Neuronal stem cell (in vitro differentiated cells): ENCODE measurements at places on chromosomes 1 and 21.

DNA sequence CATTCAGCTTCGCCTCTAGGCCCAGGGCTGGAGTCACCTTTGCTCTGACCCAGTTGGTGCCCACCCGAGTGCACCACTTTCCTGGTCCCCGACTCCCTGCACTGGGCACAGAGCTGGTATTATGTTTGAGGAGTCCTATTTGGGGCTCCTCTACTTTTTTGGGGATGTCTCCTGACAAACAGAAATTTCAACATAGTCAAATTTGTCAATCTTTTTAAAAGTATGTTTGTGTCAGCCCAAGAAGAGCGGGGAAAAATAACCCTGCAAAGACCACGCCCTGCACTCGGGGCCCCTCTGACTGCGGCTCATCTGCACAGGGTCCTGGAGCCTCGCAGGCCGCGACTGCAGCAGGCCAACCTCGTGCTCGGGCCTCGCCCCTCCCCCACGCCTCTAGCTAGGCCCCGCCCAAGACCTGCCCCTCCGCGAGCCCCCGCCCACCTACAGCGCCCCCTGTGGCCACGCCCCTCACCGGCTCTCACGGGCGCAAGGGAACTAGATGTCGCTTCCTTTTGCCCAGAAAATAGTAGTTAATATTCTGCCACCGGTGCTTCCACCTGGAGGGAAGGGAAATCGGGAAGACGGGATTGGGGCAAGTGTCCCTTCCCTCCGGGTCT, 11.4 kb downstream of the FAM229A start:
- peak overlapping the region; percentile 84 for H3K4me3 ChIP-seq
- H3K36me3 ChIP-seq, result no peaks in the 10 kb centered on the region
- H3K4me1 ChIP-seq, result peaks cover 24% of the 10 kb centered on the region

- H3K4me3 ChIP-seq, result no peak overlapping the region
- H3K27ac ChIP-seq, result no peak overlapping the region
- no peaks in the 10 kb centered on the region for H3K4me1 ChIP-seq
- no peaks in the 10 kb centered on the region for H3K36me3 ChIP-seq
Observed at GRCh38 chr21:38241029-38241740, 15.6 kb upstream of the KCNJ15 start.

- no peak overlapping the region for H3K27ac ChIP-seq
- no peaks in the 10 kb centered on the region for H3K27me3 ChIP-seq
- H3K36me3 ChIP-seq, result peaks cover 44% of the 10 kb centered on the region
- no peaks in the 10 kb centered on the region for H3K4me1 ChIP-seq
- no peak overlapping the region for H3K4me3 ChIP-seq
Observed at GRCh38 chr1:180814258-180814657, 98.4 kb upstream of the KIAA1614 start.

DNA sequence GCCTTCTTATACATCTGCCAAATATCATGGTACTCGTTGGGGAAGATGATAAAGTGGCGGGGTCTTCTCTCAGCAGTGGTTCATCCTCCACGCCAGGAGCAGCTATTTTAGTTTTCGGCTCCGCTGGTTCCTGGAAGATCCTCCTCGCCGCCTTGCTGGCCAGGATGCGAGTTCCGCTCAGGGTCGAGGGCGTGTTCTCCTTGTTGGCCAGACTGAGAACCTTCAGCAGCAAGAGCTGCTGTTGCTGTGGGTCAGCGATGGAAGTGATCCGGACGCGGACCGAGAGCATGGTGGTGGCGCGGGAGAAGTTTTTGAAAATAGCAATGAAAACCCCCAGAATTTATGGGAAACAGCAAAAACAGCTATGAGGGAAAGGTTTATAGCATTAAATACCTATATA, 11.4 kb upstream of the CFAP126 start:
- H3K4me1 ChIP-seq, result no peaks in the 10 kb centered on the region
- no peaks in the 10 kb centered on the region for H3K36me3 ChIP-seq
- no peak for DNase-seq

GRCh38 chr1:184442260-184442659, 55.4 kb downstream of the C1orf21 start:
- no peak for DNase-seq
- no peak overlapping the region for H3K4me3 ChIP-seq
- H3K36me3 ChIP-seq, result no peaks in the 10 kb centered on the region
- no peak overlapping the region for H3K27ac ChIP-seq
- H3K27me3 ChIP-seq, result no peaks in the 10 kb centered on the region

DNA sequence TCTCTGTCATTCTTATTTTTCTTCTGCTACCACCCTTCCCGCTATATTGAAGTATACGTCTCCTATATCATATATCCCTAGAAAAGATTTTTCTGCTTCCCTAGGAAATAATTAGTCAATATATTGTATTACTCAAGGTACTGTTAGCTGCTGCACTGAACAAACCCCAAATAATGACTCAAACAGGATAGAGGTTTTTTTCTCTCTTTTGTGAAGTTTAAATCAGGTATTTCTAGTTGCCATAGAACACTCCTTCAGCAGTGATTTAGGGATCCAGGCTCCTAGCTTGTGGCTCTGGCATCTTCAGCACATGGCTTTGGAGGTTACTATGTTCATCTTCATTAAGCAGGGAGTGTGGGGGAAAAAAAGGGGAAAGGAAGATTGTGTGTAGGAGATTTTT, 18.1 kb downstream of the SYT14 start:
- H3K27me3 ChIP-seq, result no peaks in the 10 kb centered on the region
- no peak for DNase-seq
- no peak overlapping the region for H3K27ac ChIP-seq
- no peak overlapping the region for H3K4me3 ChIP-seq
- no peaks in the 10 kb centered on the region for H3K4me1 ChIP-seq
- no peaks in the 10 kb centered on the region for H3K36me3 ChIP-seq

DNA sequence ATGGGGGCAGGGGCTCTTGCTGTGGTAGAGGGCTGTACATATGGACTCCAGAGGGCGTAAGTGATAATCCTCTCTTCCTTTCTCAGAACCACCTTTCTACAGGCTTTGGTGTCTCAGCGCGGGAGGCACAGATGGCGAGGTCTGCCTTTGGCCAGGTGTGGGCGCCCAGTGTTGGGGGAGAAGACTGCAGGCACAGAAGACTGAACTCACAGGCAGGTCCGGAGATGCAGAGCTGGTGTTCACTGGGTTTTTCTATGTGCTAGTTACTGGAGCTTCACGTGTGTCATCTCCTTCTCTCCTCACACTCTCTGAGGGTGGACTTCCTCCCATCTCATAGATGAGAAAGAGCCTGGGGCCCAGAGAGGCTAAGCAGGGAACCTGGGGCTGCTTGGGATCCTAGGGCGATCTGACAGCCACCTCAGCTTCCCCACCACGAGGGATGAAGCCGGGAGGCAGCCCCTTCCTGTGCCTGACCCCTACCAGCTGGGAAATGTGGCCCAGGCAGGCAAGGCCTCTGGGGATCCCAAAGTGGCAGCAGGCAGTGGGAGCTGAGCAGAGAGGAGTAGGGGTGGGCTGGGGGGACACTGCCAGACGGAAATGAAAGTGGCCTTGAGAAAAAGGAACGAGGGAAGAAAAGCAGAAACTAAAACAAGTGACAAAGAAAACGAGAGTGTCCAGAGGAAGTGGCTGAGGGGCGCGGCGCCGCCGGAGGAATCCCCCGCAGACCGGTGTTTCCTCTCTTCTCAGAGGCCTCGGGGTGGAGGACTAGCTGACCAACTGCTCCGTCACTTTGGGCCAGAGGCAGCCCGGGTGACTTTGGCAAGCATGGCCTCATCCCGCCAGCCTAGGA, 191.6 kb downstream of the HIVEP3 start:
- no peaks in the 10 kb centered on the region for H3K27me3 ChIP-seq
- H3K36me3 ChIP-seq, result no peaks in the 10 kb centered on the region
- no peak for DNase-seq
- H3K4me3 ChIP-seq, result no peak overlapping the region
- no peaks in the 10 kb centered on the region for H3K4me1 ChIP-seq

- no peaks in the 10 kb centered on the region for H3K4me1 ChIP-seq
- no peaks in the 10 kb centered on the region for H3K36me3 ChIP-seq
- H3K4me3 ChIP-seq, result no peak overlapping the region
- H3K27me3 ChIP-seq, result no peaks in the 10 kb centered on the region
- H3K27ac ChIP-seq, result no peak overlapping the region
- DNase-seq, result no peak
Observed at GRCh38 chr21:35732788-35733187, 327.5 kb downstream of the SETD4 start.

GRCh38 chr1:238647877-238648276, 738.5 kb upstream of the CHRM3 start:
- peak; percentile 75 for DNase-seq
- H3K27me3 ChIP-seq, result no peaks in the 10 kb centered on the region
- peaks cover 3% of the 10 kb centered on the region for H3K4me1 ChIP-seq

GRCh38 chr1:213245260-213245910, 194.3 kb downstream of the RPS6KC1 start:
- no peak overlapping the region for H3K27ac ChIP-seq
- no peak overlapping the region for H3K4me3 ChIP-seq
- H3K27me3 ChIP-seq, result no peaks in the 10 kb centered on the region
- H3K36me3 ChIP-seq, result peaks cover 3% of the 10 kb centered on the region
- no peak for DNase-seq

DNA sequence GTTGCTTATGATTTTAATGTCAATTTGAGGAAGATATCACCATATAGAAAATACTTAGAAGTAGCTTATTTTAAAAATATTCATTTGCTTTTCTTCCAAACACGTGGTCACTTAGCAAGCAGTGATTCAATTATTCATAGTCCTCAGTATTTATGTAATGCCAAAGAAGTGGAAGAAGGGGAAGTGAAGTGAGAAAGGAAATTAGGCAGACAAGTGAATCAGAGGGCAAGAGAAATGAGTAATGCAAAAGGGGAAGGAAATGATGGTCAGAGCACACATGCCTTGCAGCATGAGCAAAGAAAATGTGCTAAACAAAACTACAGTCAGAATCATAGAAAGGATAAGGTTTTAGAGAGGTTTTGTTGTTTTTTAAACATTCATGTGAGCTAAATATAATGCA, 31.8 kb downstream of the SDCCAG8 start:
- no peaks in the 10 kb centered on the region for H3K27me3 ChIP-seq
- no peak for DNase-seq
- no peak overlapping the region for H3K4me3 ChIP-seq
- peaks cover 3% of the 10 kb centered on the region for H3K36me3 ChIP-seq
- no peak overlapping the region for H3K27ac ChIP-seq

DNA sequence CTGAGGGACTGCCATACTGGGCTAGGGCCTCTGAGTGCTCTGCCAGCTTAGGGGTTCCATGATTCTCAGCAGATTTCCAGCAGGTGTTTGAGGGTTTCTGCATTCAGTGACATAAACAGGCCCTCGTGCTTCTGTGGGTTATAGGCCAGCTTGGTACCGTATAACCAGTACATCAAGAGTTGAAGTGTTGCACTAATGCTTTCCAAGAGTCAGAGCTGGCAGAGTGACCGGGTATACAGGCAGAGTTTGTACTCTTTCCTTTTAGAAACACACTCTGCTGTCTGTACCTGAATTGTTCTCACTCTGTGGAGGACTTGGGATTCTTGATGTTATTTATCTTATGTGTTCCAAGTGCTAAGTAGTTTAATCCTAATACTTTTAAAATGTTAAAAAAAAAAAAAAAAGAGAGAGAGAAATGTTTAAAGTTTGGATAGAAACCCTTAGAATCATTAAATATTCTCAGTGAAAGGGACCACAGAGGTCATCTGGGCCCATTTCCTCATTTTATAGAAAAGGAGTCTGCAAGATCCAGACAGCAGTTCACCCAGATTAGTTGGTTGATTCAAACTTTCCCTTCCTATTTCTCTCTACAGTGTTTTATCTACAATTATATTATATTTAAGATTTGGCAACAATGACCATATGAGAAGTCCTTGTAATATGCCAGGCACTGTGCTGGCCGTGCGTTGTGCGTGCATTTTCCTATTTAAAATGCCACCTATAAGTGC, 325.8 kb downstream of the KIF26B start:
- H3K4me3 ChIP-seq, result no peak overlapping the region
- DNase-seq, result no peak
- no peaks in the 10 kb centered on the region for H3K36me3 ChIP-seq
- H3K27ac ChIP-seq, result no peak overlapping the region
- H3K27me3 ChIP-seq, result no peaks in the 10 kb centered on the region
- peaks cover 13% of the 10 kb centered on the region for H3K4me1 ChIP-seq

- no peak for DNase-seq
- H3K36me3 ChIP-seq, result no peaks in the 10 kb centered on the region
- no peak overlapping the region for H3K4me3 ChIP-seq
- H3K4me1 ChIP-seq, result no peaks in the 10 kb centered on the region
- no peaks in the 10 kb centered on the region for H3K27me3 ChIP-seq
Observed at GRCh38 chr1:165928075-165928731, 100.8 kb downstream of the UCK2 start.

- no peaks in the 10 kb centered on the region for H3K36me3 ChIP-seq
- no peak overlapping the region for H3K4me3 ChIP-seq
- DNase-seq, result no peak
- no peak overlapping the region for H3K27ac ChIP-seq
- H3K4me1 ChIP-seq, result peaks cover 12% of the 10 kb centered on the region
Observed at GRCh38 chr1:41733725-41734124, 185.0 kb downstream of the HIVEP3 start.

GRCh38 chr1:12085643-12086260, 22.6 kb downstream of the TNFRSF8 start:
- H3K4me1 ChIP-seq, result no peaks in the 10 kb centered on the region
- no peaks in the 10 kb centered on the region for H3K27me3 ChIP-seq
- H3K27ac ChIP-seq, result no peak overlapping the region
- H3K4me3 ChIP-seq, result no peak overlapping the region

DNA sequence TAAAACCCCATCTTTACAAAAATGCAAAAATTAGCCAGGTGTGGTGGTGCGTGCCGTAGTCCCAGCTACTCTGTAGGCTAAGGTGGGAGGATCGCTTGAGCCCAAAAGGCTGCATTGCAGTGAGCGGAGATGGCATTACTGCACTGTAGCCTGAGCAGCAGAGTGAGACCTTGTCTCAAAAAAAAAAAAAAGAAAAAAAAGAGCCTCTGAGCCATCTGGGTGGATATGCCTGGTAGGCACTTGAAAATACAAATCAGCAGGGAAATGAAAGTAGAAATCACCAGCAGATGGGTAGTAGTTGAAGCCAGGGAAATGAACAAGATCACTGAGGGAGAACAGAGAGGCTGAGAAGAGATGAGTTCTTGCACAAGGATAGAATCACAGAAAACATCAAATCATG, 131.0 kb upstream of the HMCN1 start:
- H3K27ac ChIP-seq, result no peak overlapping the region
- no peaks in the 10 kb centered on the region for H3K27me3 ChIP-seq
- no peaks in the 10 kb centered on the region for H3K4me1 ChIP-seq
- no peak for DNase-seq
- no peak overlapping the region for H3K4me3 ChIP-seq

- H3K4me1 ChIP-seq, result peaks cover 10% of the 10 kb centered on the region
- no peaks in the 10 kb centered on the region for H3K27me3 ChIP-seq
- DNase-seq, result no peak
- no peaks in the 10 kb centered on the region for H3K36me3 ChIP-seq
- no peak overlapping the region for H3K4me3 ChIP-seq
Observed at GRCh38 chr1:67679691-67680090, 5.3 kb upstream of the GADD45A start.
